Left colon (tissue), 2 donors: ENCODE measurements at places on chromosomes 7 and 10. TPM values are rescaled to one million over a fixed set of nuclear protein-coding genes. Genes with fewer than 3 reads are reported as not detected.

GRCh38 chr10:99444383-99445045 lies 14.1 kb upstream of the GOT1 start:
- DNase-seq, result no peak

- no peak for DNase-seq
Measured at GRCh38 chr10:55852900-55853299, 508.2 kb downstream of the ZWINT start.

- no peak for DNase-seq
Measured at GRCh38 chr7:137753948-137754851, 92.6 kb downstream of the DGKI start.

DNAJC30 gene
- total RNA-seq, result 10.0 TPM

- peak; percentile 74 for DNase-seq
Measured at GRCh38 chr10:930625-931325, 730 bp downstream of the LARP4B start.

RAMP3 gene
- total RNA-seq, result 8.8 TPM

GRCh38 chr10:128390596-128390995 lies 264.4 kb upstream of the MKI67 start:
- no peak for DNase-seq
